IPS-NIHi11 (cell line): ENCODE measurements at places on chromosomes 1 and 21.

GRCh38 chr1:198929961-198930599, 291.2 kb downstream of the PTPRC start:
- no peak for DNase-seq

GRCh38 chr1:243363832-243364231, 108.0 kb downstream of the SDCCAG8 start:
- no peak for DNase-seq

GRCh38 chr1:226520640-226521355, 27.8 kb upstream of the STUM start:
- peak; percentile 37 for DNase-seq

- DNase-seq = peak; percentile 67
Observed at GRCh38 chr1:119968068-119968492, 71.8 kb upstream of the ADAM30 start.

- DNase-seq = no peak
Observed at GRCh38 chr1:67264152-67264551, 43.5 kb upstream of the IL12RB2 start.

- DNase-seq = no peak
Observed at GRCh38 chr1:234709473-234710228, 99.7 kb upstream of the IRF2BP2 start.

- DNase-seq = peak; percentile 72
Observed at GRCh38 chr1:27306892-27307761, 14.8 kb upstream of the TMEM222 start.

DNA sequence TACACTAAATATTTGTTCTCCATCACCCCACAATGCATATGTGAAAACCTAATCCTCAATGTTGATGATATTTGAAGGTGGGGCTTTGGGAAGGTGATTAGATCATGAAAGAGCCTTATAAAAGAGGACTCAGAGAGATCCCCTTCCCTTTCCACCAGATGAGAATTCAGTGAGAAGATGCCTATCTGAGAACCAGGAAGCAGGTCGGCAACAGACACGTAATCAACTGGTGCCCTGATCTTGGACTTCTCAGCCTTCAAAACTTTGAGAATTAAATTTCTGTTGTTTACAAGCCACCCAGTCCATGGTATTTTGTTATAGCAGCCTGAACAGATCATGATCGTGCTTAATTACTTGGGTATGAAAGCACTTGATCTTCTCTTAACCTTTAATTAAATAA, 329.4 kb downstream of the KCNT2 start:
- DNase-seq = no peak

GRCh38 chr1:233238884-233239431, 56.6 kb downstream of the PCNX2 start:
- DNase-seq = no peak

- no peak for DNase-seq
Observed at GRCh38 chr1:86352086-86352485, 44.0 kb downstream of the ODF2L start.

DNA sequence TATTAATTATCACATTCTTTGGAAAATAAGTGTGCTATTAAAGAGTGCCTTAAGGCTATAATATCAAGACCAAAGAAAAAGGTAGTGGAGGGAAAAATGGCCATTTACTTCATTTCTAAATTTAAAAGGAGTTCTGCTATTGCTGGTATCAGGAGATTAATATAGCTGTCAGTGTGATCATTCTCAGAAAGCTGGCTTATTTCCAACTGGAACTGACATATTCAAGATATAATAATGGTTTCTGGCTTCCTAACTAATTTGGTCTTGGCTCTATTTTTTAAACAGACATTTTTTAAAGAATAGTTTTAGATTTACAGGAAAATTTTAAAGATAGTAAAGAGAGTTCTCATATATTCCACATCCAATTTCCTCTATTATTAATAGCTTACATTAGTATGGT, 42.0 kb downstream of the ZC3H11B start:
- no peak for DNase-seq

DNA sequence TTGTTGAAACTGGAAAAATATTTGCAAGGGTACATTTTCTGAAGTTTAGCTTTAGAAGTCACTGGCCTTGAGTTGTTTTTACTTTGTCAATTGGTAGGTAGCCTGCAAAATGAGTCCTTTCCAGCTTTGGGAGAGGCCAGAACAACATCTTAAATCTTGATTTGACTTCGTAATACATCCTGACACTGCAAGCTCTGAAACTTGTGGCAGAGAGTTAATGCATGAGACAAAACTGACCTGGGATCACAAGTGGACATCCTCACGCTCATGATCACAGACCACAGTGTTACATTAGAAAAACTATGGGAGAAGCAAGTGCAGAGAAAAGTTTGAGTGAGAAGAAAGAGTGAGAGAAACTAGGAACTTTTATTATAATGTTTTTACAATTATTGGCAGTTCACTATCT, 550.9 kb downstream of the USP25 start:
- no peak for DNase-seq

- no peak for DNase-seq
Observed at GRCh38 chr1:199295107-199295506, 656.3 kb downstream of the PTPRC start.

- no peak for DNase-seq
Observed at GRCh38 chr1:232209357-232209756, 420.6 kb downstream of the SIPA1L2 start.
